Progenitor cell of endocrine pancreas (in vitro differentiated cells): ENCODE measurements at places on chromosomes 12 and 14.

- peak; percentile 29 for DNase-seq
Measured at GRCh38 chr12:55996201-55996714, 818 bp upstream of the SUOX start.

DNA sequence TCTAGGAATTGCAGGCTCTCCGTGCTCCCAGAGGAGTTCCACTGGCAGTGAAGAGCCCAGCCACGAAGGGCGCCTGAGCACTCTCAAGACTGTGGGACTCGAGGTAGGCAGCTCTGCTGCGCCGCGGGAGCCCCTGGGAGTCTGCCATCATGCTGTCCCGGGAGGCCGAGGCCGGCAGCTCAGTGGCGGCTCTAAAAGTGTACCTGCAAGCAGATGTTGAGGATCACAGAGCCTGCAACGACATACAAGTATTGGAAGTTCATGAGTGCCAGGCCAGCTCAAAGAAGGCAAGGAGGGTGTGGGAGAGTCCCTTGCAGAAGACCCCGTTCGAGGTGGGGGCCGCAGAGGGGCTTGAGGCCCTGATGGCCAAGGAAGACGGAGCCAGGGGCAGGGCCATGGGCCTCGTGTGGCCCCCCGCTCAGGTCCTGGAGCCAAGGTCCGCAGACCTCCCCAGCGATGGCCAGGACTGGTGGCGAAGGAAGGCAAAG lies 62.7 kb downstream of the MUCL1 start:
- no peak for DNase-seq

DNA sequence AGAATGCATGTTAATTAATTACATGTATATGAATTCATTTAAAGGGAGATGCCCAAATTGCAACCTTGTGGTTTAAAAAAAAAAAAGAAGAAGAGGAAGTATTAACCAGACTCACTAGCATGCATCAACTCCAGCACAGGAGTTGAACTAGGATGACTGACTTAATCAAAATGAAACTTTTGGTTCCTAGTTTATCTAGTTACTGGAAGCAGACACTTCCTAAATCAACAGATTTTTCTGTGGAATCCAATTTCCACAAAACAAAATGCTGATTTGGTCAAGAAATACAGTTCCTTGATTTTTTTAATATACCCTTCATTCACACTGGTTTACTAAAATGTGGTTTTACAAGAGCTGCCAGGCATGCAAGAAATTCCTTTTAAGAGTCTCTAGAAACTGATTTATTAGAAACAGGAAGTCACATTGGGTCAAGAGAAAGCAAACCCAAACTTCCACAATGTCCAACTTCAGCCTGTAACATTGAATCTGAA lies 41.6 kb downstream of the ITPR2 start:
- no peak for DNase-seq

- DNase-seq: peak; percentile 59
Measured at GRCh38 chr14:41604721-41605531, 1.8 kb upstream of the LRFN5 start.

DNA sequence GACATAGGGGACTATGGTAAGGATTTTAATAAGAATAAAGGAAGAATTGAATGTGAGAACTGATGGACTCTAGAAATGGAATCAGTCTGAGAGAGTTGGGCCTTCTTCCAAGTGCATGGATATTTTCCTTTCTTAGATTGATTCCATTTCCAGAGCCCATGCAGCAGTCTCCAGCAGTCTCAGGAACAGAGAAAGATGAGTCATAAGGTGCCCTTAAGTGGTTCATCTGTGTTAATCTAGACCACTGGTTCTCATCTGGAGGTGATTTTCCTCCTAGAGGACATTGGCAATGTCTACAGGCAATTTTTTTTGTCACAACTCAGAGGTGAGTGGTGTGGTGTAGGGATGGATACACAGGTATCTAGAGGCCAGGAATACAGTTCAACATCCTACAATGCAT lies 25.9 kb downstream of the TRIM9 start:
- DNase-seq: no peak

GRCh38 chr12:41051954-41052353 lies 136.2 kb upstream of the PDZRN4 start:
- no peak for DNase-seq

- no peak for DNase-seq
Measured at GRCh38 chr14:95136631-95137030, 20.7 kb downstream of the DICER1 start.

DNA sequence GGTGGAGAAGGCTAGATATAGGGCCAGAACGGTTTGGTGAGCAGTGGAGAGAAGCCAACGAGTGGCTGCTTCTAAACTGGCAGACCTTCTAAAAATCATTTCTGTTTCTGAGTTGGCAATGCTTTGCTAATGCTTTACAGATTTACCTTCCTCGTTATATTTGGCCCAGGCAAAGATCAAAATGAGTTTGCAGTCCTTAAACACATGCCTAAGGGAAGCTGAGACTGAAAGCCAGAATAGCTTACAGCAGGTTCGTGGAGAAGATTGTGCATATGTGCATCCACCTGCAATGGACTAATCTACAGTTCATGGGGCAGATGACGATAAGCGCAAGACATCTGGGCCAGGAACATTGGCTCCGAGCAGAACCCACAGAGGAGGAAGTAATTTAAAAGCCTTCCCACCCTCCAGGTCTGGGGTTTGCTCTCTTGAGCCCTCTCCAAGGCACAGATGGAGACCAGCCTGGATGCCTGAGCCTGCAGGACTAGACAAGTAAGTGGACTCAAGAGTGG lies 99.4 kb downstream of the NINJ2 start:
- no peak for DNase-seq

GRCh38 chr12:62162214-62162613 lies 98.0 kb upstream of the USP15 start:
- DNase-seq: no peak

DNA sequence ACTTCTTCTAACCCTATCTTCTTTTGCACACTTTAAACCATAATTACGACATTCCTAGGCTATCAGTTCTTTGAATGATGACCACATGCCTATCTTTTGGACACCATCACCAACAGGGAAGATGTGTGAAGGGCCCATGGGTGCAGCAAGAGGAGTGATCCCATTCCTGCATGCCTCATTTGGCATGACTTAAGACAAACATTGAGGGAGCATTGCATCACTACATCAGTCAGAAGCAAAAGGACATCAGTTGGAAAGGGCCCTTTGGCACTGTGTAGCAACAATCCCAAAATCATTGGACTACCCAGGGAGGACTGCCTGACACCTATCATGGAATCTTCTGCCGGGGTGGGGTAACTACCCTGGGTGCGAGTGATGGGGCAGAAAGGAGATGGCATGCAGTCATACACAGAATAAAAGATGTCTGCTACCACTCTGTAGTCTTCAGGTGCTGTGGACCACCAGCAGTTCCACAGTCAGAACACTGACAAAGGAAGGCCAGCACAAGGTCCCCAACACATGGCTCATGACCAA lies 10.7 kb upstream of the TMBIM6 start:
- DNase-seq: no peak

GRCh38 chr12:2291947-2292346 lies 239.2 kb downstream of the CACNA1C start:
- DNase-seq: no peak

DNA sequence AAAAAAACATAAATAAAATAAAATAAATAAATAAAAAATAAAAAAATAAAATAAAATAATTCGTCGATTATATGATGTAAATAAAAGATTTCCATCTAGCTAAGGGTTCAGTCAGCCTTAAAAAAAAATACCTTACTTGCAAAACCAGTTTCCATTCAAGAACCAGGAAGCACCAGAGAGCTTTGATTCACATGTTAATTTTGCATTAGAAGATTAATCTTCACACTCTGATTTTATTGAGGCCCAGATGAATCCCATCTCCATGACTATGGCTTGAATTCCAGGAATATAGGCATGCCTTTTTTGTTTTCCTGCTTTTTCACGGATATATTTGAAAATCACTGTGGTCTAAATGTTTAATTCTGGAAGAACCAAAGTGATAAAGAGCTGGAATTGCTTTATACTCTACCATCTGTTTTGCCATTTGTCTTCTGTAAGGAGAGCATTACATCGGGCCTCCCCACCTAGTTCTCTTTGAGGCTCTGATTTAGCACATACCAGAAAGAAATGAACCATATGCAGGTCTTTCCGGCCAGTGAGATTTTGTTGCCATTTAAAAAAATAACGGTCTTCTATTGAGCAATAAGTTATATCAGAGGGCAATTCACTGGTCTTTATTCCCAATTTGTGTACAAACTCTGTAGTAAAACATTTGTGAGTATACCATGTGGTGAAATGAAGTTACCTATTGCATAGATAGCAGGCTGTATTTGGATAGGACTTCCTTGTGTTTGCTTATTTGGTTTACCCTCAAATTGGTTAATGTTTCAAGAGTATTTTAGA lies 175.5 kb downstream of the AEBP2 start:
- DNase-seq: no peak

DNA sequence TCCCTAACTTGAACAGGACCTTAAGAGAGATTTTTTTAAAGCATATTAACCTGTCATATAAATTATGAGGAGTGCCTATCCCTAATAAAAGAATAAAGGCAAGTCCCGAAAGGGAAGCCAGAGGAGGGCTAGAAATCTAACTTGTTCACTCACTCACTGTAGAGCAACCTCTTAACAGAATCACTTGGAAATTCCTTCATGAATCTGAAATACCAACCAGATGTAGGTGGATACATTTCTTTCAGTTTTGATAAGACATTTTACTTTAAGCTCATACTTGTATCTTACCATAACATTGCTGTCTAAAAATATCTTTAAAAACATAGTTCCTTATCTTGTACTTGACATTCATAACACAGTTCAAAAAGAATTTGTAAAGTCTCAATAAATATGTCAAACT lies 25.7 kb downstream of the NTN4 start:
- no peak for DNase-seq

- no peak for DNase-seq
Measured at GRCh38 chr12:2247596-2247995, 194.8 kb downstream of the CACNA1C start.

GRCh38 chr12:57095440-57095839 lies 6.5 kb downstream of the NAB2 start:
- no peak for DNase-seq

GRCh38 chr12:129594098-129594497 lies 309.7 kb downstream of the TMEM132D start:
- no peak for DNase-seq

DNA sequence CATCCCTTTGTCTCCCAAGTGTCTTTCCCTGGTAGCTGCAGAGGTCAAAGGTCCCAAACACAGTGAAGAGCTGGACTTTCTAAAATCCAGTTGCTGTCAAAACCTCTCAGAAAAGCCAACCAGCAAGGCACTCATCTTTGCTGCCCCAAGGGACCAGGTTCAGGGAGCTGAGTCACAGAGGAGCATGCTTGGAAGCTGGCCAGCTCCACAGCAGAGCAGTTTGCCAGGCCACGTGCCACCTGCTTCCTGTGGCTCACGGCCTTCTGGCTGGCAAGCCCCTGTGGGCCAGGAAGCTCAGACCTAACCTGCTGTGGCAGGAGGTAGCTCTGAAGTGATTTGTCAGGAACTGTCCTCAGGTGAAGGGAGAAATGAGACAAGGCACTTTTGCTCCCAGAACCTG lies 3.6 kb downstream of the ISCU start:
- no peak for DNase-seq

GRCh38 chr12:12997156-12997555 lies 2.9 kb downstream of the HEBP1 start:
- DNase-seq: no peak

DNA sequence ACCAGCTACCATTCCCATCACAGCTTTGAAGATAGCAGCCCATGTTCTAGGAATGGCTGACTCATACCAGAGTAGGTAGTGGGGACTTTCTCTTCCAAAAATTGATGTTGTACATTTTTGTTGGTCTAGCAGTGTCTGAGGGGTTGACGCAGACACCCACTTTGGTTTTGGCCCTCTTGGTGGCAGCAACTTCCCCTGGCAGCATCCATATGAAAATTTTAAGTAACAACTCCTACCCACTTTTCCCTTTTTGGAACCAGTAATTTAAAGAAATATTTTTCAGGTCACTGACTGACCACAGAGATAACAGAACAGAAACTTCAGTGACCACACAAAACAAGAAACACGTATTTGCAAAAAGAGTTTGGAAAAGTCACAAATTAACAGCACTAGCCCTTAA lies 162.0 kb upstream of the TMCC3 start:
- DNase-seq: no peak

- no peak for DNase-seq
Measured at GRCh38 chr14:60332869-60333268, 83.8 kb downstream of the PPM1A start.

GRCh38 chr14:57687416-57687815 lies 178.5 kb downstream of the SLC35F4 start:
- no peak for DNase-seq

GRCh38 chr14:50736932-50737419 lies 68.9 kb upstream of the SAV1 start:
- no peak for DNase-seq

DNA sequence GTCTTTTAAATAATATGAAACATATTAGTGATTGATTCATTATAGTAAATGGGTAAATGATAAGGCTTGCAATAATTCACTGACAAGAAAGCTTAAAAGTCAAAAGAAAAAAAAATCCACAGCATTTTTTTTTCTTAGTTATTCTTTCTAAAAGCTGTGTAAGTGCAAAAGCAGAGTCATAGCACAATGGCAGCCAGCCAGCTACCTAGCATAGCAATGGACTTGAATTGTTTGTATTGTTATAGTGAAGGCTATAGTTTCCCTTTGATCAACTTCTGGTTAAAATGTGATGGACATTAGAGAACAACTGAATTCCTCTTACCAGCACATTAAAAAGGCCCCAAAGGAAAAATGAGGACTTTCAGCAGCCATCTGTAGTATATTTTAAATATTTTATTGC lies 232.1 kb downstream of the NAV3 start:
- no peak for DNase-seq

DNA sequence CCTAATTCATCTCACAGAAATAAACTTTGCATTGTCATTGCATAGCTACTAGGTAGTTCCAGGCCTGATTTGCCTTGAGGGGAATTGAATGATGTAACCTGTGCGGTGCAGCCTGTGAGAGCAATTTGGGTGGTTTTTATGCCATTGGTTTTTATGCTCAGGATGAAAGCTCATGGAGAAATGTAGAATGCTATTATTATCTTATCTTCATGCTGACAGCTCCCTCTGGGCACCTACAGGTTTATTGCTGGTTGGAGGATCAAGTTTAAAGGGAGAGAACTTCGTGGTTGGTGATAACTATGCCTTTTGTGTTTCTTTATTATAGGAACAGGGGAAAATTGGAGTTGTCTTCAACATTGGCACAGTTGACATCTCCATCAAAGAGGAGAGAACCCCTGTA lies 547.9 kb downstream of the DIO2 start:
- DNase-seq: no peak

DNA sequence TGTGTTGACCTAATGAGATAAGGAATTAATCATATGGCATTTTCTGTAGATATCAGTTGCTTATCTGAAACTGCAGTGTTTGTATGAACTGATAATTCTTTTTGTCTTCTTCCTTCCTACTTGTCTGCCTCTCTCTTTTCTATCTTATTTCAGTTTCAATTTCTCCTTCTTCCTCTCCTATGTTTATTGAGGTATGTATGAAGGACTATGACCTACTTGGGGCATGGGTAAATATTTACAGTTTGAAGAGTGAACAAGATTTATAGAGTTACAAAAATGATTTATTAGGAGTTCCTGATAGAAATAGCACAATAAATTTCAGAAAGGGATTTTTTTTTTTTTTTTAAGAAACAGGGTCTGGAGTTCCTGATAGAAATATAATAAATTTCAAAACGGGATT lies 88.7 kb upstream of the MUCL1 start:
- no peak for DNase-seq
